ENCODE measurements at places on chromosomes 1 and 21. TPM values are rescaled to one million over a fixed set of nuclear protein-coding genes. Genes with fewer than 3 reads are reported as not detected.

Gene FAM110D
- 0.23 TPM for total RNA-seq

- H3K27me3 ChIP-seq, result no peaks in the 10 kb centered on the region
- no peak for DNase-seq
- H3K36me3 ChIP-seq, result no peaks in the 10 kb centered on the region
- H3K4me3 ChIP-seq, result peak overlapping the region; percentile 73
- H3K4me1 ChIP-seq, result peaks cover 11% of the 10 kb centered on the region
Observed at GRCh38 chr1:24186031-24186710, 918 bp downstream of the IFNLR1 start.

DNA sequence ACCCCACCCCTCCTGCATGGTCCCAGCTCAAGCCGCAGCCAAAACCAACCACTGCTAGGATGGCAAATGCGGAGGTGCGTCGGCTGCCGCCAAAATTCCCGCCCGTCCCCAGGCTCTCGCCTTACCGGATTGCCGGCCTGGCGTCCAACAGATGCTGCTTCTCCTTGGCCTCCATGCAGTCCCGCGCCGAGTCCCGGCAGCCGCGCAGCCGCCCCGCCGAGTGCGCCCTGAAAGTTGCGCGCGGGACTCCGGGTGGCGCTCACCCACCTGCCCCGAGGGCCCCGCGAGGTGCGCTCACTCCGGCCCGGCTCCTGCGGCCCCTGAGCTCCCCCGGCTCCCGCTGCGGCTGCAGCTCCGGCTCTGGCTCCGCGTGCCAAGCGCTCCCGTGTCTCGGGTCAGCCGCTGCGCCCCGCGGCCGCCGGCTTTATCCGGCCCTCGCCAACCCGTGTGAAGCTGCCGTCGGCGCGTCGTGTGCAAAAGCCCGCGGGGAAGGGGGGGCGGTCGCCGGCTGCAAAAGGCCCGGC, at the start of gene SLC30A2:
Gene SLC30A2 (minus strand): TSS at position 397 of the 524 bp plus-strand sequence. CDS start 222 bp downstream, at position 175.
- peaks cover 8% of the 10 kb centered on the region for H3K27me3 ChIP-seq
- no peaks in the 10 kb centered on the region for H3K36me3 ChIP-seq
- no peak within 1 kb of the TSS for H3K4me3 ChIP-seq
- H3K27ac ChIP-seq, result no peak within 1 kb of the TSS
- peaks cover 4% of the 10 kb centered on the region for H3K4me1 ChIP-seq

- H3K27ac ChIP-seq, result no peak overlapping the region
- H3K4me1 ChIP-seq, result no peaks in the 10 kb centered on the region
- H3K27me3 ChIP-seq, result no peaks in the 10 kb centered on the region
- no peak overlapping the region for H3K4me3 ChIP-seq
- no peaks in the 10 kb centered on the region for H3K36me3 ChIP-seq
- peak; percentile 41 for DNase-seq
Observed at GRCh38 chr21:45372732-45373355, 32.1 kb upstream of the COL18A1 start.

Gene HSPB7
- not detected for total RNA-seq

Gene PROK1
- total RNA-seq, result not detected

DNA sequence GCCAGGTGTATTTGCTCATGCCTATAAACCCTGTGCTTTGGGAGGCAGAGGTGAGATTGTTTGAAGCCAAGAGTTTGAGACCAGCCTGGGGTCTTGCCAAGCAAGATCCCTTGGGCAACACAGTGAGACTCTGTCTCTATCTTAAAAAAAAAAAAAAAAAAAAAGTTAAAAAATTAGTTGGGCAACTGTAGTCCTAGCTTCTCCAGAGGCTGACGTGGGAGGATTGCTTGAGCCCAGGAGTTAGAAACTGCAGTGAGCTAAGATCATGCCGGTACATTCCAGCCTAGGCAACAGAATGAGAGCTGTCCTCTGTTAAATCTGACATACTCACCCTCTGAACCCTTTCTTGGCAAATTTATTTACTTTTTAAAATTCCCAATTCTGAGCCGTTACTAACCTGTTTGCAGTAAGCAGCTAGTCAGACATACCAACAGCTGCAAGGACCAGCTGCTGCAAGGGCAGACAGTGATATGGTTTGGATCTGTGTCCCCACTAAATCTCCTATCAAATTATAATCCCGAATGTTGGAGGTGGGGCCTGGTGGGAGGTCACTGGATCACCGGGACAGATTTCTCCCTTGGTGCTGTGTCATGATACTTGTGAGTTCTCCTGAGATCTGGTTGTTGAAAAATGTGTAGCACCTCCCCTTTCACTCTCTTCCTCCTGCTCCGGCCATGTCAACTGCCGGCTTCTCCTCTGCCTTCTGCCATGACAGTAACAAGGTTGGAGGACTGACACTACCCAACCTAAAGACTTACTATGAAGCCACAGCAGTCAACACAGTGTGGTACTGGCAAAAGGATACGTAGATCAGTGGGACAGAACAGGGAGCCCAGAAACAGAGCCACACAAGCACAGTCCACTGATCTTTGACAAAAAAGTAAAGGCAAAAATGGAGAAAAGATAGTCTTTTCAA, 10.6 kb downstream of the PARP1 start:
- DNase-seq, result no peak
- no peak overlapping the region for H3K4me3 ChIP-seq
- 0 out of 2 replicates have a peak, but pooled peaks cover 7% of the 10 kb centered on the region for H3K36me3 ChIP-seq
- H3K27ac ChIP-seq, result no peak overlapping the region

Gene CRYAA
- total RNA-seq, result not detected

Gene TNNI3K
- not detected for total RNA-seq

DNA sequence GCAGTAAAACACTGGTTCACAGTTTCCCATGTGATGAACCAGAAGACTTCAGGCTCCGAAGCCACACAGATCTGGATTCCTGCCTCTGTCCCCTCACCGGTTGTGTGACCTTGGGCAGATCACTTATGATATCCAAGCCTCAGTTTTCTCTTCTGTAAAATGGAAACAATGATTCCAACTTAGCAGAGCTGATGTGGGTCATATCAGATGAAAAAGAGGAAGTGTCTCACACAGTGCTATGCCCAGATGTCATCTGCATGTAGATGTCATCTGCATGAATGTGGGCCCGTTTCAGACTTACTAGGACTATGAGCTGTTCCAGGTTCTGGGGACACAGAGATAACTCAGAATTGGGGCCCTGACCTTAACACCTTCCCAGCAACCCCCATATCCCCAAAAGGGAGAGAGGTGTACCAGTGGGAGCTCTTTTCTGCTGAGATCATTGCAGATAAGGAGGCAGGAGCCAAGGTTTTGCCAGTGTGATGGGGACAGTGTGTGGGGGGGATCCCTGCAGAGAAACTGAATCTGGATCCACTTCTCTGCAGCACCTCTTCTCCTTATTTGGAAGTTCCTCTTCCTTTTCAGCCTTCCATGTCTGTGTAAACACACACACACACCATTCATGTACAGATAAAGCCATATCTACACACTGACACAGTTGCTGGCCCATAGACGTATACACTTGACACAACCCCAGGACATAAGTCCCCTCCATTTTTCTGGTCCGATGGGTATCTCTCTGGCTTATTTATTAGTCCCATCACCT, 5.0 kb upstream of the ADGRB2 start:
- H3K4me3 ChIP-seq, result no peak overlapping the region
- DNase-seq, result no peak
- H3K27me3 ChIP-seq, result peaks cover 6% of the 10 kb centered on the region
- H3K27ac ChIP-seq, result no peak overlapping the region
- H3K36me3 ChIP-seq, result no peaks in the 10 kb centered on the region

Gene CAMK2N1
- 44.6 TPM for total RNA-seq

Gene PIGC
- 26.5 TPM for total RNA-seq

- H3K36me3 ChIP-seq, result no peaks in the 10 kb centered on the region
- no peaks in the 10 kb centered on the region for H3K4me1 ChIP-seq
- H3K27me3 ChIP-seq, result no peaks in the 10 kb centered on the region
- no peak overlapping the region for H3K27ac ChIP-seq
- no peak overlapping the region for H3K4me3 ChIP-seq
- peak; percentile 29 for DNase-seq
Observed at GRCh38 chr1:68624233-68624632, 127.4 kb upstream of the DEPDC1 start.

DNA sequence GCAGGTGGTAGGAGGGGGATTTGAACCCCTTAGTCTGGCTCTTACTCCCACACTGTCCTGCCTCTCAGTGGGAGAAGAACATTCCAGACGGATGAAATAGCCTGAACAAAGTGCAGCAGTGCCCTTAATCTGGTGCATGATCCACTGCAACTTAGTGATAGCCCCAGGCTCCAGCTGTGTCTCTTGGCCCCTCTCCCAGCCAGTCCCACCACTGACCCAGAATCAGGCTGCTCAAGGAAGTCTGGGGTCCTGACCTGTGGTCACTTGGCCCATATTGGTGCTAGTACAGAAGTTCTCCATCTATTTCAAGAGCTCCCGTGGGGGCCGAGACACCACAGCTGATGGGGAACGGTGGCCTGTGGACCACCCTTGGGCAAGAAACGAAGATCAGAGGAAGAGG, 255.0 kb downstream of the KAZN start:
- DNase-seq, result no peak
- H3K36me3 ChIP-seq, result no peaks in the 10 kb centered on the region
- no peak overlapping the region for H3K4me3 ChIP-seq
- H3K4me1 ChIP-seq, result no peaks in the 10 kb centered on the region
- no peak overlapping the region for H3K27ac ChIP-seq

GRCh38 chr1:50719126-50719525, 240.9 kb downstream of the FAF1 start:
- no peaks in the 10 kb centered on the region for H3K36me3 ChIP-seq
- H3K27me3 ChIP-seq, result no peaks in the 10 kb centered on the region
- no peak overlapping the region for H3K27ac ChIP-seq
- no peaks in the 10 kb centered on the region for H3K4me1 ChIP-seq
- no peak overlapping the region for H3K4me3 ChIP-seq

Measured in PC-9 (cell line).